ENCODE measurements at places on chromosomes 5 and 9. TPM values are rescaled to one million over a fixed set of nuclear protein-coding genes. Genes with fewer than 3 reads are reported as not detected.

SURF6 gene
- 11.6 TPM for total RNA-seq

- H3K27ac ChIP-seq: no peak overlapping the region
- no peaks in the 10 kb centered on the region for H3K27me3 ChIP-seq
- no peaks in the 10 kb centered on the region for H3K4me1 ChIP-seq
- no peak for DNase-seq
- H3K36me3 ChIP-seq: no peaks in the 10 kb centered on the region
Measured at GRCh38 chr5:181036816-181037364, 3.2 kb upstream of the BTNL9 start.

BNC2 gene
- total RNA-seq: 16.9 TPM

DNA sequence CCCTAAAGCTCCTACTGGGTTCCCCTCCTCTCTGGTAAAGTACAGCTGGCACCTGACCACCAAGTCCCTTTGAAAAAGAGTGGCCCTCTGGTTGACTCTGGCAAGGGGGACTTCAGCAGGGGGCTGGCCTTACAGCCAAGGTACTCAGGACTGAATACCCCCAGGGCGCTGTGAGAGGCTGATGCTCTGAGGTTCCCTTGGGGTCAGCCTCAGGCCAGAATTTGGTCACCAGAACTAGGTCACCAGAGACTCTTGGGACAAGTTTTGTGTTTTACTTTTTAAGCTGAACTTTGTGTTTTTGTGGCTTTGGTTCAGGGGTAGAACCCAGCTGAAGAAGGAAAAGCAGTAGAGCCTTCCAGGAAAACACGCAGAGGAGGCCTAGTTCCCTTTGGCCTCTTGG is 23.3 kb upstream of the SMU1 start:
- peaks cover 6% of the 10 kb centered on the region for H3K4me1 ChIP-seq
- no peaks in the 10 kb centered on the region for H3K27me3 ChIP-seq
- H3K4me3 ChIP-seq: no peak overlapping the region
- no peak for DNase-seq
- H3K27ac ChIP-seq: no peak overlapping the region
- no peaks in the 10 kb centered on the region for H3K36me3 ChIP-seq

GRCh38 chr9:14107977-14108376 is 206.0 kb downstream of the NFIB start:
- no peak overlapping the region for H3K4me3 ChIP-seq
- H3K27me3 ChIP-seq: no peaks in the 10 kb centered on the region
- no peak for DNase-seq
- H3K36me3 ChIP-seq: peaks cover 3% of the 10 kb centered on the region
- H3K27ac ChIP-seq: no peak overlapping the region

TERT gene
- total RNA-seq: not detected

DNA sequence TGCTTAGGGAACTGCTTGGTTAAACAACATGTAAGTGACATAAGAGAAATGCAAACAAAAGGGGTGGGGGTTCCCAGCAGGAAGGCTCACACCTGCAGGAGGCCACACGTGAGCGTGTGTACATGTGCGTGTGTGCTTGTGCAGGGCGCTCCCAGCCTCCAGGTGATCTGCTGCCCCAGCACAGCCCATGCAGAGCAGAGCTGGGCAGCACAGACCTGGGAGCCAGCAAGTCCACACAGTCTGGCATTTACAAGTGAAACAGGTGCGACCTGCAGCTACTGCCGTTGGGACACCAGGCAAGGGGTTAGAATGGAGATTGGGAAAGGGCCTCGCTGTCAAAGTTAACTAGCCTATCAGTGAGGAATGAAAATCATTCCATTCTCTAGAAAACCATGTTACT is 41.8 kb downstream of the GRAMD2B start:
- no peak overlapping the region for H3K4me3 ChIP-seq
- H3K36me3 ChIP-seq: peaks cover 13% of the 10 kb centered on the region
- DNase-seq: no peak
- peak overlapping the region; percentile 15 for H3K27ac ChIP-seq

DNA sequence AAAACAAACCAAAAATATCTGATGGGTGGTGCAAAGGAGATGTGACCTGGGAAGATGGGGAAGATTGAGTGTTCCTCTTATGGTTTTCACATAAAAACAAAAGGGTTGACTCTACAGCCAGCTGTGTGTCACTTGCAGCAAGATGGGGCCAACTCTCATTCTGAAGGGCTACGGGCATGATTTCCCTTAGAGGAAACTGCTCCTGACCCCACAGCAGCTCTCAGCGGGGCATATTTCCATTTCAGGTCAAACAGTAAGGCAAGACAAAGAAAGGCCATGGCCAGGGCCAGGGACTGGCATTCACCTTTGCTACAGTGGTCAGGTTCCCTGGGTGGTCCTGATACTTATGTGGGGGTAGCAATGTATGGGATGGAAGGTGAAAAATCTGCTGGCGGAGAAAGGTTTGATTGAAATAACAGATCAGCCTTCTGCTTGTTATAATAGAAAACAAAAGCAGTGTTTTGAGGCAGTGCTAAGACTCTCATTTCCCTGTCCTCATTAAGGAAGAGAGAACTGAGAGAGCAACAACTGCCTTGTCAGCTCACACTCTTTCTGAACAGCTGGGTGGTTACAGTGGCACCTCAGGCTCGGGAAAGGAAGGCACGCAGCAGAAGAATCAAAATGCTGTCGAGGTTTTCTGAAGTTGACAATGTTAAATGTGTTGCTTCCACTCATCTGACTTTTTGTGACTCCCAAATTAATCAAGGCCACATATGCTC is 120.7 kb upstream of the PCA3 start:
- peaks cover 6% of the 10 kb centered on the region for H3K4me1 ChIP-seq
- H3K4me3 ChIP-seq: no peak overlapping the region
- no peaks in the 10 kb centered on the region for H3K27me3 ChIP-seq
- DNase-seq: no peak
- H3K36me3 ChIP-seq: peaks cover 41% of the 10 kb centered on the region
- no peak overlapping the region for H3K27ac ChIP-seq

FLT4 gene
- 10.8 TPM for total RNA-seq

- H3K27me3 ChIP-seq: no peaks in the 10 kb centered on the region
- H3K27ac ChIP-seq: no peak overlapping the region
Measured at GRCh38 chr5:133121080-133121479, 69.3 kb downstream of the HSPA4 start.

EFNA5 gene
- 13.5 TPM for total RNA-seq

GRCh38 chr5:111502956-111503355 is 9.4 kb downstream of the STARD4 start:
- H3K27ac ChIP-seq: peak overlapping the region; percentile 12
- peaks cover 20% of the 10 kb centered on the region for H3K4me1 ChIP-seq

DNA sequence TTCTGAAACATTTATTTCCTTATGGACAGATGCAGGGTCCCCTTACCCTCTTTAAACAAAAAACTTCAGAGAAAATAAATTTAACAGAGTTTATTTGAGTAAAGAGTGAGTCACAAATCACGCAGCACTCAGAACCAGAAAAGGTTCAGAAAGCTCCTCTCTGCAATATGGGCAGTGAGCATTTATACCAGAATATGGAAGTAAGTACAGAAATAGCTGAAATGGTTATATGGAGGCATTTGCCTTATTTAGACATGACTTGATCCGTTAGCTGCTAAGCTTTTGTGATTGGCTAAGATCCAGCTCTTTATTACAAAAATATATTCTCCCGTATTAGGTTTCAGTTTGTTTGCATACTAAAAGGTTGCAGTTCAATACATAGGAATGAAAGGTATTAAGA is 1554.1 kb downstream of the EFNA5 start:
- H3K27ac ChIP-seq: no peak overlapping the region
- H3K4me1 ChIP-seq: peaks cover 4% of the 10 kb centered on the region

- no peak for DNase-seq
- peaks cover 27% of the 10 kb centered on the region for H3K4me1 ChIP-seq
- no peak overlapping the region for H3K4me3 ChIP-seq
- H3K27ac ChIP-seq: no peak overlapping the region
- H3K36me3 ChIP-seq: no peaks in the 10 kb centered on the region
Measured at GRCh38 chr5:161544350-161544765, 2.2 kb downstream of the GABRB2 start.

DNA sequence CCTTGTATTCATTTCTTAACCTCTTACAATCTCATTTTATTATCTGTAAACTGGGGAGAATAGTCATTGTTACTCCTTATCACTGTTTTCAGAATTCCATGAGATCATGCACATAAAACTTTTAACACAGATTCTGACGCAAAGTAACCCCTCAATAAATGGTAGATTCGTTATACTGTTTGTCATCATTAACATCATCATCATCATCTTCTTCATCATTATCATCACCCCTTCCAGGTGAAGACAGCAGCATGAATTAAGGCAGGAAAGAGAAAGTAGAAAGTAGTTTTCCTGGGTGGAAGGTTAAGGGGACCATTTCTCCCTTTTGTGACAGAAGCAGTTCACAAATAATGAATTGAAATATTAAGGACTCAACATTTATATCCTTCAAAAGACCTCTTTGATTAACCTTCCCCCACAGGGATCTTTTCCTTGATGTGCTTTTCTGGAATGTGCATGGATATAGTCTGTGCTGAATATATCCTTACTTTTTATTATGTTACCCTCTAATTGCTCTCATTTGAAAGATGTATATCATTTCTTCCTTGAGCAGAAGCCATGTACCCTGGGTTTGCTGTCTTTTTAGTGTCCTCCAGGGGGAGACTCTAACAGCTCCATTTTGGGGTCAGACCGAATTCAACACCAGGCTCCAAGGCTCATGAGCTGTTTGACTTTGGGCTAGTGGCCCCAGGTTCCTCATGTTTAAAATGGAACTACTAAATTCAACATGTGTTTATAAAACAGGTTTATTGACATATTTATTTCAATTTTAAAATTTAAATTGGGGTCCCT is 1029.9 kb upstream of the WWC1 start:
- no peak for DNase-seq
- H3K4me3 ChIP-seq: no peak overlapping the region
- no peaks in the 10 kb centered on the region for H3K4me1 ChIP-seq
- H3K36me3 ChIP-seq: no peaks in the 10 kb centered on the region

All from thoracic aorta (tissue), 2 donors.